ENCODE measurements at places on chromosomes 5 and 9.
A peak's percentile ranks its signal among the peaks of the same experiment; 100 is the strongest.

DNA sequence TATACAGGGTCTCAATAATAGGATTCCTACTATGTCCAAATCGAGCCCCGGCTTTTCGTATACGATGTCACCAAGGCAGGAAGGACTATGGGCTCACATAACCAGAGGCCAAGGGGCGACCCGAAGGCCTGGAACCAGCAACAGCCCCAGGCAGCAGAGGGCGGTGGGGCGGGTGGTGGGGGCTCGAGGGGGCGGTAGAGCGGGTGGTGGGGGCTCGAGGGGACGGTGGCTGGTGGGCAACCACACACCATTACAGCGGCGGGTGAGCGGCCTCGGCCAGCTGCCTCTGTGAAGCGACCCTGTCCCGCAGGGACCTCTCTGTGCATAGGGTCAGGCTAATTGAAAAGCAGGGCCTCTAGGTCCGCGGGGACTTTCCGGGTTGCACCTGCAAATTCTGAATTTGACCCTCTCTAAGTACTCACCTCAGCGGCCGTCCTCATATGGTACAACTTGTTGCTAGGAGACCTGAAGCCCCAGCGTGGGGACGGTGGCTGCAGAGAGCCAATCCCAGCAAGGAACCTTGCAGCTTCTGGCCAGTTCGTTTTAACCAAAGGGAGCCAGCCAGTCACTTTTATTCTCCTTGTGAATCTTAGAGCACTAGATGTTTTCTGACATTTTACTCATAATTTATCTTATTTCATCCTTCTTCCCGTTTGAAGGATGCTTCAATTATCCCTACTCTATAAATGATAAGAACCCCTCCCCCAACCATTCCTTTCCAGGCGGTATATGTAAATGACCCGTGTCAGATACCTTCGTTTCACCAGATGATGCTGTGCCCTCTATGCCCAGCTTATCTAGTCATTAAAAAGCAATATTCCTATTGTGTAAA lies at the start of gene NME5:
NME5 (minus strand) TSS at position 480 of the 832 bp plus-strand sequence. CDS start 648 bp downstream, outside the sequence.
- DNase-seq: peak; percentile 44

- peak; percentile 83 for DNase-seq
These were observed 32.2 kb upstream of the PAM start for GRCh38 chr5:102722931-102723330.

- DNase-seq: no peak
These were observed 246.4 kb downstream of the SMARCA2 start for GRCh38 chr9:2261421-2262103.

GRCh38 chr5:40165789-40166728 lies 513.7 kb upstream of the PTGER4 start:
- peak; percentile 18 for DNase-seq

GRCh38 chr5:173893192-173893561 lies 5.0 kb downstream of the CPEB4 start:
- no peak for DNase-seq

- no peak for DNase-seq
These were observed 36.0 kb upstream of the SPATA31C2 start for GRCh38 chr9:88174324-88174723.

- DNase-seq: no peak
These were observed 50.4 kb downstream of the CERT1 start for GRCh38 chr5:75460942-75461610.

DNA sequence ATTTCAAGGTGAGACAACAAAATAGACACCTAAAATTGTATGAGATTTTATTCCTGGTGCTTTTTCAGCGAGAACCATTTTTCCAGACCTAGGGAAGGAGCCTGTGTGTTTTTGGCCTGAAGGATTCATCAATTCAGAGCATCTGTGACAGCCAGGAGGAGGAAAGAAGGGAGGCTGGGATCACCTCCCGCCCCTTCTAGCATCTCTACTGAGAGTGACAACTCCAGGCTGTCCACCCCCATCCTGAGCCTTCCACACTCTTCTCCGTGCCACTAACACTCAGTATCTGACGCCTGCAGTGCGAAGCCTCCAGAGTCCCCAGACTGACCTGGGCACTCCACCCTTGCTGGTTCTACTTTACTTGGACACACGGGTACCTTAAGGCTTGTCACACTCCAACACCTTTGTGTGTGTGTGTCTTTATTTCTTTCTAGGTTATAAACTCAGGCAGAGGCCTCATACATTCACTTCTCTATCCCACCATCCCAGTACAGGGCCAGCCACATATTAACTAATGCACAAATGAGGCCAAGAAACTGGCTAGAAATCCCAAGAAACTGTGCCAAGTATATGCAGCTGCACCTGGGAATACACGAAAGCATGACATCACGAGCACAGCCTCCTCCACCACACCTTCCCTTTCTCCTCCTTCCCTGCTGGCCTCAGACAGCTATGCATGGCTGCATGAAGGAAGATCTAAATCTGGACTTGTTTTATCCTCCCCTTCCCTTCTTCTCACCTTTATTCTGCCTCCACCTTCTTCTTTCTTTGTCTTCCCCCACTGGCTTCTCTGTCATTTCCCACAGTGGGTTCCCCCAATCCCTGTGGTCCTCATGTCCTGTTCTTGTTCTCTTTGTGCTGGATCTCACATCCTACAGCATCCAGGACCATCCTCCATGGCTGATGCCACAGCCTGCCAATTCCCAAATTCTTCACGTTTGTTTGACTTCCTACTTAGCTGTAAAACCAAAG lies 16.0 kb downstream of the S1PR3 start:
- no peak for DNase-seq

- DNase-seq: no peak
These were observed 61.9 kb downstream of the COL15A1 start for GRCh38 chr9:99005651-99006050.

DNA sequence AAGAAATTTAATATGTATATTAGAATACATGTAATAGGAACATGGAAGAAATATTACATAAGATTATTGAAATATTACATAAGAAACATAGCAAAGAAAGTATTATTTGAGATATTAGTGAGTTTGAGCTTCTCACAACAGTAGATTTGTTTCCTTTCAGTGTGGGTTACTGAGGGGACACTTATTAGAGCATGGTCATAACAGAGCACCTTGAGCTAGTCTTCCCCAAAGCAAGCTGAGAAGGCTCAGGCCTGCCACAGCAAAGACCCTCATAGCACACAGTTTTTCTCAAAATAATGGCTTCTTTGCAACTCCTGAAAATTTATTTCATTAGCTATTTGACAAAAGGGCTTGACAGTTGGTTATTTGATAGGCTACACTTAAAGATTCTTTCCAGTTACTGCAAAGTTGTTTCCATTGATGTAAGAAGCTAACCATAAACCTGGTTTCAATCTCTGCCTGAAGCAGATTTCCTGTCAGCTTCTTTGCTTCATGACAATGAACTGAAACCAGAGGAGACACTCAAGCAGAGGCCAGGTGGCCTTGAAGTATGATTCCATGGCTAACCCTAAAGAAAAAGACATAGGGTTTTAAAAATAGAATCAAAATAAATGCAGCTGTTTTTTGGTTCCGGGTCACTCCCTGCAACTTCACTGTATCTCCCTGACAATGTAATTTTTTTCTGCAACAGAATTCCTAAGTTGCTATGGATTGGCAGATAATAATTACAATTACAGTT lies 68.6 kb downstream of the ERMP1 start:
- DNase-seq: no peak

GRCh38 chr5:157593052-157593757 lies 17.6 kb upstream of the ADAM19 start:
- no peak for DNase-seq

DNA sequence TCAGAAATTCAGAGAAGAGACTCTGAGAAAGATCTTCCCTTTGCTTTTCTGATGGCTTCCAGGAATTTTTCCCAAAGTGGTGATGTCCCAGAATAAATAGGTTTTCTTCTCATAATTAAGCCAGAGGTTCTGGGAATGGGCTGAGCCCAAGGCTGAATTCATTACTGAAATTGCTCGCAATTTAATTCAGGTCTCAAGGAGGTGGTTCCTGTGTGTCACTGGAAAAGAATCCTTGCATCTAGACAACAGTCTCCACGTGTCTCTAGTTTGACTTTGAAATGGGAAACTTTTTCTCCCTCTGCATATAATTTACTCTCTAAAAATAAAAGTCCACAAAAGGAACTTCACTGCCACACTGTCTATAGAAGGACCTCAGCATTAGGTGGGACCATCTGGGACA lies 27.8 kb upstream of the STX17 start:
- peak; percentile 20 for DNase-seq

- no peak for DNase-seq
These were observed 188.4 kb downstream of the IRX2 start for GRCh38 chr5:2563046-2563445.

DNA sequence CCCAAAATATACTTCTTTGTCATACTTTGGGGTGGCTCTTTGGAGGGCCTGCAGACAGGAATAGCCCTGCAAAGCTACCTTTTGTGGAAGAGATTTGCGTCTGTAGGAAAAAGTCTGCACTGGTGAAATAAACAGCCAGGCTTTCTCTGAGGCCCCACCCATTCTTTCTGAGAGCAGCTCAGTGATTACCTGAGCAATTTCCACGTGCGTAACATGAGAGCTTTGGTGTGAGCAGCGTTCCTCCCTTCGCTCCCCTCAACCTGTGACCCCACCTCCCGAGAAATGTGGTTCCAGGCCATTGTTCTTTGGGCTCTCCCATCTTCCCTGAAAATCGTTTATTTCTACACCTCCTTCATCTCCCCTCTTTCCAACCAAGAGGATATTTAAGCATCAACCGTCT lies 23.8 kb upstream of the FBP1 start:
- DNase-seq: no peak

GRCh38 chr5:1655496-1656270 lies 131.9 kb upstream of the LPCAT1 start:
- DNase-seq: no peak

- no peak for DNase-seq
These were observed 3.2 kb upstream of the FUBP3 start for GRCh38 chr9:130576176-130576575.

DNA sequence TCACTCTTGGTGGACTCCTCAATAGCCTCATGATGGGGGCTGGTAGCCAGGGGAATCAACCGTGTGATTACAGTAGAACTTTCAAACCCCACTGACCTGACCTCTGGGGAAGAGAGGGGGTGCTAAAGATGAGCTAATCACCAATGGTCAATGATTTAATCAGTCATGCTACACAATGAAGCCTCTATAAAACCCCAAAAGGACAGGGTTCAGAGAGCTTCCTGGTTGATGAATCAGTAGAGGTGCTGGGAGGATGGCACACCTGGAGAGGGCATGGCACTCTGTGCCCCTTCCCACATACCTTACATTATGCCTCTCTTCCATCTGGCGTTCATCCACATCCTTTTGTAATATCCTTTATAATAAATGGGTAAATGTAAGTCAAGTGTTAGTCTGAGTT lies 8.9 kb upstream of the SH3TC2 start:
- no peak for DNase-seq

DNA sequence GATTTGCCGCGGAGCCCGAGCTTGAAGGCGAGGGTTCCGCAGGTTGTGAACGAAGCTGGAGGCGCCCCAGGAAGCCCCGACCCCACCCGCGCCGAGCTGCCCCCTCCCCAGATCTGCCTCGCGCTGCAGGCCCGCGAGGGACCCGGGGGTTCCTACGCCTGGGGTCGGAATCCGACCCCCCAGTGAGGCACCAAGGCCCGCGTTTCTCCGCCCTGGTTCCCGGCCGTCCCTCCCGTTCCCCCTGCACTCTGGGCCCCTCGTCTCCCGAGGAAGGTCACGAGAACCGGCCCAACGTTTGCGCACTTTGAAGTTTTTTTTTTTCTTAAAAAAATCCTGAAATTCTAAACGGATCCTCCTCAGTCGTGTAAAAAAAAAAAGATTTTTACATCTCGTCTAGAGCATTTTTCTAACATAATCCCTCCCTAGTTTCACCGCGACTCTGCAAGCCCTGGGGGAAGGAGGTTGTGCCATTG lies 880 bp upstream of the GFPT2 start:
- DNase-seq: no peak

DNA sequence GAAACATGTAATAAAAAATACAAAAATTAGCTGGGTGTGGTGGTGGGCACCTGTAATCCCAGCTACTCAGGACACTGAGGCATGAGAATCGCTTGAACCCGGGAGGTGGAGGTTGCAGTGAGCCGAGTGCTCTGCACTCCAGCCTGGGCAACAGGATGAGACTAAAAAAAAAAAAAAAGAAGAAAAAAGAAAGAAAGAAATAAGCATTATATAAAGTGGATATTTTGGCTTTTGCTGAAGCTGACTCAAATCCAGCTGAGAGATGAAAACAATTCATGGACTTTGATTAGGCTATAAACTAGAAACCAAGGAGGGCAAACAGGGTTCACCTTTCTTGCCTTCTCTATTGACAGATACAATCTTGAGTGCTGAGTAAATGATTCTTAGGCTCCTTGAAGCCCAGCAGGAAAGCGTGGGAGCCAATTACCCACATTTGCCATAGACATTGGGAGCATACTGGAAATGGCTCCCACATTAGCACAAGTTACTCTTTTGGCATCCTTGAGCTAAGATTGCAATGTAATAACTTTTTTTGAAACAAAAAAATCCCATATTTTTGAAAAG lies 2.4 kb upstream of the BTF3 start:
- DNase-seq: no peak

DNA sequence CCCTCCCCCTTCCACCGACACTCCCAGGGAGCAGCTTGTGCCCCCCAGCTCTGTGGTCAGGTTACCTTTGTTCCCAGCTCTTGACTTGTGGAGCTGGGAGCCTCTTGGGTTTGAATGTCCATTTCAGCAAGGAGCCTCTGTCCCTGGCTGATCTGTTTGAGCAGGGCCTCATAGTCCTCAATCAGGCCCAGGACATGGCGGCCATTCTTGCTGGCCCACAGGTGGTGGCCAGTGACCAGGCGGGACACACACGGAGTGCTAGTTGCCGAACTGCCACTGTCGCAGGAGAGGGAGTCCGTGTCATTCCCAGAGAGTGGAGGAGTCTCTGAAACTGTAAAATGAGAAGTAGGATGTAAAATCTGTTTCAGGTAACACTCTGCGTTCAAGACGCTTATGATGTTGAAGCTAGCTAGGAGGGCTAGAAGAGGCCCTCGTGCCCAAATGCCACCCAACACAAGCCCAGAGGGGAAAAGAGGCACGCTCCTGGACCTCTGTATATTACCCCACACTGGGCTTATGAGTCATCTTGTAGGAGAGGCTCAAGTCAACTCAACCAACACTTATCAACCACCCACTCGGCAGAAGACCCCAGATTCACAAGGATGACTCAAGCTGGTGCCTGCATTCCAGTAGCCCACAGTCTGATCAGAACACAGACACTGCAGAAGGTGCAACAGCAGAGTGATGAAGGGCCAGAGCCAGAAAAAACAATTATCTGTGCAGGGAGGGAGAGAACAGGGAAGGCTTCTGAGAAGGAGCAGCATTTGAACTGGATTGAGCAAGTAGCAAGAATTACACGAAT lies 177.0 kb downstream of the CDK5RAP2 start:
- DNase-seq: peak; percentile 99

- peak; percentile 89 for DNase-seq
These were observed at the start of gene MTX3 for GRCh38 chr5:79990598-79991507. Gene MTX3, minus strand, starts transcription at chr5:79991262. Its CDS starts 24 bp downstream, at chr5:79991238.

- DNase-seq: no peak
These were observed 92.4 kb upstream of the NFIL3 start for GRCh38 chr9:91516081-91516480.

DNA sequence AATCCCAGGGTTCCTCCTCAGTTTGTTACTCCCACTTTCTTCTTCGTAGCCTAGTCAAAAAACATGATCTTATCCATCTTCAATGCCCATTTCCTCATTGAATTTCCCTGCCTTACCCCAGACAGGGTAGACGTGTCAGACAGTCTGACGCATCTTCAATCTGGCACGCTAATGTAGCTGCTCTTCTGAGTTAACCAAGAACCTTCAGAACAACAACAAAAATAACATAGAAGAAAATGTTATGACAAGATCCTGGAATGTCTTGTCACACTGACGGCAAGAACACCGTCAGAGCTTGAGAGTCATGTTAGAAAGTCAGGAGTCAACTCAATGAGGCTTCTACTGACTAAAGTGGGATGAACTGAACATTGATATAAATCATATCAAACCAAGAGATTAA lies 122.7 kb upstream of the SPDL1 start:
- DNase-seq: peak; percentile 36

- DNase-seq: no peak
These were observed 320.9 kb upstream of the KLF4 start for GRCh38 chr9:107810461-107810961.
